ENCODE measurements at places on chromosomes 7 and 10.

- no peak for DNase-seq
These were observed 299.0 kb upstream of the FZD1 start for GRCh38 chr7:90965211-90965610.

GRCh38 chr10:33875924-33876583 lies 541.6 kb upstream of the NRP1 start:
- no peak for DNase-seq

- DNase-seq = no peak
These were observed 86.2 kb downstream of the HIBADH start for GRCh38 chr7:27576360-27576944.

DNA sequence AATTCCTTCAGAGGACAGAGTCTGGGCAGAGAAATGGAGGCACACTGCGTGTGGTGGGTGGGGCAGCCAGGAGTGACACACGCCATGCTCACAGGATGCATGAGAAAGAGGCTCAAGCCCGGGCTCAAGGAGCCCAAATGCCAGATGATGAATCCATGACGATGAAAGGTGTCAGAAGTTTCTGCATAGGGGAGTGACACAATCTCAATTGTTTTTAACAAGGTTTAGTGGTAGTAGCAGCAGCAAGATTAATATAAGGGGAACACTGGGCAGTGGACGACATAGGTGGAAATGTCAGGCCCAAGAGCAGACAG lies 126.1 kb downstream of the TNS3 start:
- no peak for DNase-seq

DNA sequence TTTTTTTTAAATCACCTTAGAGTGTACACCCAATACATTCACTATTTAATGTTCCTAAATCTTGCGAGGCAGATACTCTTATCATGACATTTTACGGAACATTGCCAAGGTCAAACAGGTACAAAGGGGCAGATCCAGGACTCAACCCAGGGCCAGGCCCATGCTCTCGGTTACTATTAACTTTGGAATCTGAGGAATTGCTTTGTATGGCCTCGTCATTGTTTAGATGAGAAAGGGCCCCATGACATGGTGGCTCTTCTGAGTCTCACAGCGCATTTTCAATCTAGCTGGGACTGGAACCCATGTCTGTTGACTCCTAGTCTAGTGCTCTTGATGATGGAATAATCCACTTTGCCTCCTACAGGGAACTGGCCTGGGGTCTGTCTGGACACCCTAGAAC lies 59.1 kb downstream of the GATA3 start:
- no peak for DNase-seq

DNA sequence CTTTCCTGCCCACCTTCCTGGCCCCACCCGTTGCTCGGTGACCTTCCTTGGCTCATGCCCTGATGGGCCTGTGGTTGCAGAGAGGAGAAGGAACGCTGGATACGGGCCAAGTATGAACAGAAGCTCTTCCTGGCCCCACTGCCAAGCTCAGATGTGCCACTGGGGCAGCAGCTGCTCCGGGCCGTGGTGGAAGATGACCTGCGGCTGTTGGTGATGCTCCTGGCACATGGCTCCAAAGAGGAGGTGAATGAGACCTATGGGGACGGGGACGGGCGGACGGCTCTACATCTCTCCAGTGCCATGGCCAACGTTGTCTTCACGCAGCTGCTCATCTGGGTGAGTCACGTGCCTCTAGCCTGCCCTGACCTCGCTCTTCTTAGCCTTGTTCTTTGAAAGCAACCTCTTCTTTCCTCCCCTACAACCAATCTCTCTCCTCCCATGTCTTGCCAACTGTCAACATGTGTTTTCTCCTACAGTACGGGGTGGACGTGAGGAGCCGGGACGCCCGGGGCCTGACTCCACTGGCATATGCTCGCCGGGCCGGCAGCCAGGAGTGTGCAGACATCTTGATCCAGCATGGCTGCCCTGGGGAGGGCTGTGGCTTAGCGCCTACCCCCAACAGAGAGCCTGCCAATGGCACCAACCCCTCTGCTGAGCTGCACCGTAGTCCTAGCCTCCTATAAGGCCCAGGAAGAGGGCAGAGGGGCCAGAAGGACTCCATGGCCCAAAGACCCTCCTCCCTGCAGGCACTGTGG lies 24.1 kb downstream of the GBX1 start:
- no peak for DNase-seq

- DNase-seq = no peak
These were observed 451.3 kb downstream of the GPAM start for GRCh38 chr10:111732166-111732785.

- DNase-seq = no peak
These were observed 59.4 kb upstream of the MXI1 start for GRCh38 chr10:110147961-110148360.

All from stimulated activated CD8-positive, alpha-beta memory T cell treated with anti-CD3 and anti-CD28 coated beads, Interleukin-4, amount 100 ng/mL, for 1 hour (primary cell).